ENCODE measurements at places on chromosomes 2 and 18. TPM values are rescaled to one million over a fixed set of nuclear protein-coding genes. Genes with fewer than 3 reads are reported as not detected.
A peak's percentile ranks its signal among the peaks of the same experiment; 100 is the strongest.

GRCh38 chr2:96867756-96868554, 1.9 kb downstream of the SEMA4C start:
- H3K36me3 ChIP-seq = peaks cover 58% of the 10 kb centered on the region
- peak overlapping the region; percentile 83 for H3K27ac ChIP-seq
- peak overlapping the region; percentile 87 for H3K4me3 ChIP-seq

GRCh38 chr2:51624995-51625394, 593.1 kb upstream of the NRXN1 start:
- no peak overlapping the region for H3K4me3 ChIP-seq
- H3K36me3 ChIP-seq = no peaks in the 10 kb centered on the region
- H3K4me1 ChIP-seq = no peaks in the 10 kb centered on the region
- H3K27ac ChIP-seq = no peak overlapping the region
- DNase-seq = no peak
- no peaks in the 10 kb centered on the region for H3K27me3 ChIP-seq

DNA sequence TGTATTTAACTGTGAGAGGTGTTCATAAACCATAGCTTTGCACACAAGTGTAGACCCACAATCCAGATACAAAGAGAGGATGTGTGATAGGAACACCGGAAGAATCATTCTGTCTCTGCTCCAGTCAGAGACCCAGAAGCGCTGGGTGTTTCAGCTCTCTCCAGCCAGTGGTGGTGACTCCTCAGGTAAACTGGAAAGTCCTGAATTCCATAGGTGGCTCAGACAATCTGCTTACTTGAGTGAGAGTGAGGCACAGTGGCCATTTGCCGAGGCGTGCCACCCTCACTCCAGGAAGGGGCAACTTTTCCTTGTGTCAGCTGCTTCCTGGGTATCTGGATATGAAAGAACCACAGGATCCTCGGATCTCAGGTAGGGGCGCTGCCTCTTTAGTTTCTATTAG, 171.5 kb downstream of the KCNS3 start:
- no peak overlapping the region for H3K27ac ChIP-seq
- no peak overlapping the region for H3K4me3 ChIP-seq
- no peak for DNase-seq
- peaks cover 20% of the 10 kb centered on the region for H3K4me1 ChIP-seq

POTEI gene
- not detected for total RNA-seq
